ENCODE measurements at places on chromosomes 7 and 10.
A peak's percentile ranks its signal among the peaks of the same experiment; 100 is the strongest.

GRCh38 chr7:5396999-5397663 lies 26.5 kb downstream of the TNRC18 start:
- peak; percentile 93 for DNase-seq

DNA sequence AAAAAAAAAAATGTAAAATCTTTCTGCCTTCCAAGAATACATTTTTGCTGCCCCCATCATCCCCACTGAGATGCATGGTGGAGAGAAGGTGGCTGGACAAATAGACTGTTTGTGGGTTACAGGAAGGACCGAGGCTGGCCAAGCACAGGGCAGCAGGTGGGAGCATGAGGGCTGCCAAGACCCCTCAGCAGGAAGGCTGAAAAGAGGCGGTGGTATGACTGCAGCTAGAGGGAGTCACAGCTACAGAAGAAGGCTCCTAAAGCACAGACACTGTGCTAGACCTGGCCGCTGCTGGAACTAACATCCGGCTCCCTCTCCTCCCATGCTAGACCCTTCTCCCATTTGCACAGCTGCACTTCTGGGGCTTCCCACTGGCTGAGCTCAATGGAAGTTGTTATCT lies 289.6 kb downstream of the TCERG1L start:
- DNase-seq: no peak

DNA sequence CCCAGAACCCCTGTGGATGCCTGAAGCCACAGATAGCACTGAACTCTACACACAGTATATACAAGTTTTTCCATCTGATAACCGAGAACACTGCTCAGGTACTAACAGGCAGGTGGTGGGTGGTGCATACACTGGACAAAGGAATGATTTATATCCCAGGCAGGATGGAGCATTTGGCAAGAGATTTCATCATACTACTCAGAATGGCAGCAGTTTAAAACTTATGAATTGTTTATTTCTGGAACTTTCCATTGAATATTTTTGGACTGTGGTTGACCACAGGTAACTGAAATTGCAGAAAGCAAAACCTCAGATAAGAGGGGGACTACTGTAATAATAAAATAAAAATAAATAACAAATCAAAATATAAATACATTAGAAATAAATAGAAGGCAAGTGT lies 10.9 kb upstream of the KCNMA1 start:
- DNase-seq: no peak

- no peak for DNase-seq
Measured at GRCh38 chr10:62705789-62706188, 98.7 kb upstream of the ADO start.

DNA sequence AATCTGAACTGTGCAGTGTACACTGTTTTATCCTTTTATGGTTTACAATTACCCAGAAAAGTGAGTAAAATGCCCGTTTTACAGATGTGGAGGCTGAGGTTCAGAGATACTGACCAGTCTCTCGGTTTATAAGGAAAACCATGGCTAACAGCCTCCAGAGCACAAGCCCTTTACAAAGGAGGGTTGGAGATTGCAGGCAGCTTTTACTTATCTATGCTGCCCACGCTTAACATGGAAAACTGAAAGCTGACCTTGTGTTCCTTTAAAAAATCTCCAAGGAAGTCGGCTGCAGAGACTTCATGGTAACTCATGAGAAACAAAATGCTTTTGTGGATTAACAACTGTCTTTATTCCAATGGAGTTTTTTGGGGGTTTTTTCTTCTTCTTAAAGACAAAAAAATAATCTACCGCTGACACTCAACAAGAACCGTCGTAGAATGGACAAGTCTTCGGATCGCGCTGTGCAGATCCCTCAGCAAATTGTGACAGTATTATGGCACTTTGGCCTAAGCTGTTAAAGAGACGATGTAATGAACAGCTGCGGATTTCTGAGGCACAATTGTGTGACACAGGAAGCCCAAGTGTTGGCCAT lies 654 bp upstream of the SLF2 start:
- no peak for DNase-seq

- peak; percentile 87 for DNase-seq
Measured at GRCh38 chr7:155618708-155619633, 25.5 kb upstream of the RBM33 start.

GRCh38 chr10:96470116-96470743 lies 43.5 kb downstream of the TLL2 start:
- peak; percentile 44 for DNase-seq

- DNase-seq: no peak
Measured at GRCh38 chr7:90227259-90227658, 15.7 kb downstream of the STEAP2 start.

GRCh38 chr7:18177129-18177814 lies 149.6 kb upstream of the PRPS1L1 start:
- DNase-seq: no peak

GRCh38 chr10:125149036-125149679 lies 11.2 kb downstream of the CTBP2 start:
- DNase-seq: peak; percentile 65

GRCh38 chr7:136325578-136325977 lies 348.4 kb upstream of the MTPN start:
- DNase-seq: no peak

DNA sequence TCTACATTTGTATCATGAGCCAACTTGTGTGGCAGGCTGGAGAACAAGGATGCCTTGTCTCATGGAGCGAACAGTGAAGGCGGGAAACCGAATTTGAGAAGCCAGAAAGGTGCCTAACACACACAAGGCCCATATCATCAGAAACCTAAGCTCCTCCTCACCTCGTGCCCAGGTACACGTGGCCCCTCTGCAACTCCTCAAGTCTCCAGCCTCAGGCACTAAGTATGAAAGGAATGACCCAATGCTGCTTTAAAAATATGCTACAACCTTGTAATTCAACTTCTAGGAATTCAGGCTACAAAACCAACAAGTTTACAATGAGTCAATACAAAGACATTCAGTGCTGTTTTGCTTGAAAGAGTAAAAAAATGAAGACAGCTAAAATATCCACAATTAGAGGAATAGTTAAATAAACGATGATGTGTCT lies 95.7 kb downstream of the CDK6 start:
- DNase-seq: no peak

DNA sequence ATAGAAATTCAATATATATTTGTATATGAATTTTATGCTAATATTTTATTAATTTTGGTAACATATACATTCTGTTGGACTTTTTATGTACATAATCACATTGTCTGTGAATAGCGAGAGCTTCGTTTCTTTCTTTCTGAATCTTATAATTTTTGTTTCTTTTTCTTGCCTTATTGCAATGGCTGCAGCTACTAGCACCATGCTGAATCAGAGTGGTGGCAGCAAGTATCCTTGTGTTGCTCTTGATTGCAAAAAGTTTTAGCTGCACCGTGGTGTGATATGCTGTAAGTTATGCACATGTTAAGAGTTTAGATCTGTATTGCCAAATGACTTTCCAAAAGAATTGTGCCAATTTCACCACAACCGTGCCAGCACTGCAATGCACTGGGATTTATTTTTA lies 32.6 kb downstream of the ELFN1 start:
- no peak for DNase-seq

DNA sequence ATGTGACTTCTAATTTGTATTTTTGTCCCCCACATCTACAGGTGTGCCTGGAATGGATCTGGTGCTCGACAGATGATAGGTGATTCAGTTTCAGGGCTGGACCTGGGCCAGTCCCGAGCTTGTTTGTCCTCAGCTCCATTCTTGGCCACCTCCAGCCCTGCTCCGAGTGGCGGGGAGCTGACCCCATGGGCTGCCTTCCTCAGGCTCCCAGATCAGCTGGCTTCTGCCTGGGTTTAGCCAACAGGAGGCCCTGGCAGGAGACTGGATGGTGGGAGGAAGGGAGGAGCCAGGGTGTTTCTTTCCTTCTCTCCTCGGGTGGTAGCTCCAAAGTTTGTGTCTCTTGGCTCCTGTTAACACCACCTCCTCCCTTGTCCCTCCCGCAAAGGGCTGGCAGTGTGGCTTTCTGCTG lies 75.2 kb downstream of the CDH23 start:
- DNase-seq: no peak

DNA sequence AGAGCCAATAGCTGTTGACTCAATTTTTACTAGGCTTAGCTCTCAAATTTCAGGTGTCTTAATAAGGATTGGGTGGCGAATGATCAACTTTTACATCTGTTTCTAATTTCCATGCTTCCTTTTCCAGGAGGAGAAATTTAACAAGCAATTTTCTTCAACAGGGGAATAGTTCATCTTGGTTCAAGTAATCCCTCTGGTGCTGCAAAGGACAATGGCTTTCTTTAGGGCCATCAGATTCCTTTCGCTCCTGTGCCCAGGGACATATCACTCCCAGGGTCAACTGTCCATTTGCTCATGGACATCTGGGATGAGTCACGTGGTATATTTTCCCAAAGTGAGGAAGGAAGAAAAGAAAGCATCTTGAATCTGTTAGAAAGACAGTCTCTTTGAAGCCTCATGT lies 313.3 kb downstream of the FRMD4A start:
- no peak for DNase-seq

- DNase-seq: no peak
Measured at GRCh38 chr7:55641811-55642210, 69.5 kb upstream of the VOPP1 start.

- no peak for DNase-seq
Measured at GRCh38 chr7:85829817-85830432, 643.1 kb upstream of the SEMA3D start.

- DNase-seq: no peak
Measured at GRCh38 chr7:142554560-142555532, 194.4 kb upstream of the PRSS1 start.

- no peak for DNase-seq
Measured at GRCh38 chr10:12943425-12943824, 58.1 kb downstream of the CCDC3 start.

GRCh38 chr7:117872561-117873309 lies 506 bp downstream of the CTTNBP2 start:
- DNase-seq: peak; percentile 31

DNA sequence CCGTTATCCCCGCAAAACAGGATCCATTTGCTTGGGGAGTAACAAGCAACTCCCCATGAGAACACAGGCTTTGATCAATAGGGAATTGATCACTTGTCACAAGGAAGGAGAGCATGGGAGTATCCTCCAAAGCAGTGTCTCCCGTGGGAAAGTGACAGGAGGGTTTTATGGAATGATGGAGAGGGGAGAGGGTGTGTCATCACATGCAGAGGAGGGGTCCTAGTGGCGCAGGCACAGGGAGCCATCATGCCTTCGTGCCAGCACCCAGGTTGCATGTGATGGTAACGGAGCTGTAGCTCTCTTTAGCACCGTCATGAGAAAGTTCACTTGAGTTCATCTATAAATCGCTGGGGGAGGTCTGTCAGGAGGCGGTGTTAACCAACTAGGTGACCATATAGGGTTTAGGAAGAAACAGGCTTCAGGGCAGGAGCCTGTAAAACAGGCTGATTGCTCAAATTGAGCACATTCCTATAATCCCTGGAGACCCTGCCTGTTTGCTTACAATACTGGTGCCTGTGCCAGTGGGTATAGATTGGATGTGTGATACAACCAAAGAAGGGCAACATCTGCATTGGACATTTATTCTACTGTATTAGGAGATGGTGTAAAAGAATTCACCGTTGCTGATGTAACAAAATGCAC lies 428.5 kb downstream of the GALNT17 start:
- DNase-seq: no peak

- no peak for DNase-seq
Measured at GRCh38 chr7:45157286-45157652, 322 bp upstream of the RAMP3 start.

DNA sequence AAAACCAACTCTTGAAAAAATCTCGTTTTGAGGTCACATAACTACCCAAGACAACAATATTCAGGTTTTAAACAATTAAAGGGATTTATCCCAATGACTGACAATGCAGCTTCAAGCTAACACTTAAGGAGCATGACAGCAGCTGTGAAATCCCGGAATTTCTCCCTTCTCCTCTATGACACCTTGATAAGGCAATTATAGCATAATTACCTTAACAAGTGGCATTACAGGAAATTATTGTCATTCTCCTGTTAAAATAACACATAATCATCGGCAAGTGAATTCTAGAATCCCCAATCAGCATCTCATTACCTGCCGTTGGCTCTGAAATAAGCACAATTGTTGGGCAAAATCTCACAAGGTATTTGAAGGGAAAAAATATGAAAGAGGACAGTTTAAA lies 417.0 kb upstream of the PFKP start:
- DNase-seq: no peak

DNA sequence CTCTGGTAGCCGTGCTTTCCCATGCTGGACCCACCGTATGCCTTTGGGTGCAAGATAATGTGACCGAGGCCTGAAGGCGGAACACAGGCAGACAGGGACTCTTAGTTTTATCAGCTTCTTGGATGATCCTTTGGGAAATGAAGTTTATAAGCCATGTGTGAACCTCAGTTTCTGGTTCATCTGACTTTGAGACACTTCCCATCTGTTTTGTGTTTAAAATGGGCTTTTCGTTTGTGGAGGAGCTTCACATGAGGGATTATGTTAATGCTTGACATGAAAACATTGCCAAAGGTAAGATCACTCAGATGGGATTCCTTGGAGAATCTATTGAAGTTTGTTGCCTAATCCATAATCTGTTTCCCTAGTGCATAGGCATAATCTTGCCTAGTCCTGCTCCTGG lies 249.8 kb upstream of the LYZL1 start:
- DNase-seq: no peak

GRCh38 chr10:61779950-61780659 lies 117.4 kb downstream of the CABCOCO1 start:
- peak; percentile 76 for DNase-seq

DNA sequence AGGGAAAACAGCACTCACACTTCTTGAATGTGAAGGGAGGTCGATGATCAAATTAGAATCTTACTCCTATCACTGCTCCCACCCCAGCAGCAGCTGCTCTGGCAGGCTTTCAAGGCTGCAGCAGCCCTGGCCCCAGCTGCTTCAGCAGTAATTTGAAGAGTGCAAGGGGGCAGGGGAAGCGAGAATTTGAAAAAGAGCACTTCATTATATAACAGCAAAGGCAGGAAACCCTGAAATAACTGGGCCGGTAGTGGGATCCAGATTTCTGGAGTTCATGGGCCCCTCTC lies 44.9 kb downstream of the MYPN start:
- peak; percentile 96 for DNase-seq

DNA sequence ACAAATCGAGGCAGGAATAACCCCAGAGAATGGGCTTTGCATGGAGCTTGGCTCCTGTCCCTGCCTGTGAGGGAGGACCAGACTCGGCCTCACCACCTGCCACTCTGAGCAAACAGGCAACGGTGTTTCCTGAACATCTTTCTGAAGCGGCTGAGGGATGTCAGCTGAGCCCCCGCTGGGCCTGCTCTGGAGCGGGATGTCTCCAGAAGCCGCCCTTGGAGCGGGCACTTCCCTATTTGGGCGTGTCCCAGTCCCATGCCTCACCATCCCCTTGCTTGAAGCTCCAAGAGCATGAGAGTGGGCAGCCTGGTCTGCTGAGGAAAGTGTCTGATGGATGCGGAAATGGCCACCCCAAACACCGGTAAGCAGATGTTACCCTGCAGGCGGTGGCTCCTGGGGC lies 10.2 kb downstream of the ALKBH4 start:
- no peak for DNase-seq

Measured in myocyte (in vitro differentiated cells).